CD4-positive, alpha-beta T cell (primary cell): ENCODE measurements at places on chromosomes 16 and 17. TPM values are rescaled to one million over a fixed set of nuclear protein-coding genes. Genes with fewer than 3 reads are reported as not detected.

KIF2B gene
- not detected for total RNA-seq

DNA sequence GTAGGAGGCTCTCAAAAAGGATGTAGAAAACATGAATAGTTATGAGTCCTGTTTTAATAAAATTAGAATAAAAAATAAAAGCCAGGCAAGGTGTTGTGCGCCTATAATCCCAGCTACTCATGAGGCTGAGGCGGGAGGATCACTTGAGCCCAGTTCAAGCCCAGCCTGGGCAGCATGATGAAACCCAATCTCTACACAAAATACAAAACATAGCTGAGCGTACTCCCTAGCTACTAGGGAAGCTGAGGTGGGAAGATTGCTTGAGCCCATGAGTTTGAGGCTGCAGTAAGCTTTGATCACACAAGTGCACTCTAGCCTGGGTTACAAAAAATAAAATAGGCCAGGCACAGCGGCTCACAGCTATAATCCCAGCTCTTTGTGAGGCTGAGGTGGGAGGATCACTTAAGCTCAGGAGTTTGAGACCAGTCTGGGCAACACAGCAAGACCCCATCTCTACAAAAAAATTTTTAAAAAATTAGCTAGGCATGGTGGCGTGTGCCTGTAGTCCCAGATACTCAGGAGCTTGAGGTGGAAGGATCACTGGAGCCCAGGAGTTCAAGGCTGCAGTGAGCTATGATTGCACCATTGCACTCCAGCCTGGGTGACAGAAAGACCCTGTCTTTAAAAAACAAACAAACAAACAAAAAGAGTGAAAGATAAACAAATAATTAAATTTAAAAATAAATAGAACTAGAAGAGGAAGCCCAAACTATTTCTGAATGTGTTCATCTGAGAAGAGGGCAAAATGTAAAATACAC, 17.2 kb upstream of the PRM1 start:
- DNase-seq: no peak

GRCh38 chr17:29561554-29562517, 5.0 kb downstream of the ABHD15 start:
- DNase-seq: no peak

CASKIN1 gene
- not detected for total RNA-seq

CCL3 gene
- total RNA-seq: 0.78 TPM

- DNase-seq: no peak
Measured at GRCh38 chr16:1895949-1896675, 22.1 kb downstream of the HS3ST6 start.

GRCh38 chr17:49454050-49454449, 39.4 kb upstream of the PHB1 start:
- no peak for DNase-seq

GRCh38 chr17:70520447-70520846, 351.1 kb downstream of the KCNJ2 start:
- no peak for DNase-seq

- DNase-seq: no peak
Measured at GRCh38 chr16:11681556-11681955, 13.3 kb downstream of the SNN start.

ABCA6 gene
- total RNA-seq: 0.22 TPM

GRCh38 chr17:2282297-2282873, 21.2 kb downstream of the SMG6 start:
- no peak for DNase-seq

GRCh38 chr16:9055661-9056060, 35.8 kb upstream of the HAPSTR1 start:
- DNase-seq: no peak

MYH3 gene
- 5.4 TPM for total RNA-seq

DNA sequence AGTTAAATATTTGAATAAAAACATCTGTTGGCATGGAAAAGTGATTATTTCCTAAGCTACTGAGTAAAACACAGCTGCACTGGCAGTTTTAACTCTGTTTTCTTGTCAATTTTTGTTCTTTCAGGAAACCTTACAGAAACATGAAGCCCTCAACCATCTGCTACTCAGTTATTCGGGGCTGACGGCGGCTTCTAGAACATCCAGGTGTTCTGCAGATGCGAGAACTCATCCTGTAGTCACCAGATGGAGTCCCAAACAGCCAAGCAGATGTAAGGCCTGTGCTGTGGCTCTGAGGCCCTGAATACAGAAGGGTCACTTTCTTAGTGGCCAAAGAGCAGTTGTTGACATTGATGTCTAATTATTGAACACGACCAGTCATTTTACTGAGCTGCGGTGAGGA, 15.5 kb downstream of the ARSG start:
- no peak for DNase-seq

GRCh38 chr17:57570724-57571344, 174.3 kb downstream of the CCDC182 start:
- no peak for DNase-seq

TERB1 gene
- total RNA-seq: 0.22 TPM

DNA sequence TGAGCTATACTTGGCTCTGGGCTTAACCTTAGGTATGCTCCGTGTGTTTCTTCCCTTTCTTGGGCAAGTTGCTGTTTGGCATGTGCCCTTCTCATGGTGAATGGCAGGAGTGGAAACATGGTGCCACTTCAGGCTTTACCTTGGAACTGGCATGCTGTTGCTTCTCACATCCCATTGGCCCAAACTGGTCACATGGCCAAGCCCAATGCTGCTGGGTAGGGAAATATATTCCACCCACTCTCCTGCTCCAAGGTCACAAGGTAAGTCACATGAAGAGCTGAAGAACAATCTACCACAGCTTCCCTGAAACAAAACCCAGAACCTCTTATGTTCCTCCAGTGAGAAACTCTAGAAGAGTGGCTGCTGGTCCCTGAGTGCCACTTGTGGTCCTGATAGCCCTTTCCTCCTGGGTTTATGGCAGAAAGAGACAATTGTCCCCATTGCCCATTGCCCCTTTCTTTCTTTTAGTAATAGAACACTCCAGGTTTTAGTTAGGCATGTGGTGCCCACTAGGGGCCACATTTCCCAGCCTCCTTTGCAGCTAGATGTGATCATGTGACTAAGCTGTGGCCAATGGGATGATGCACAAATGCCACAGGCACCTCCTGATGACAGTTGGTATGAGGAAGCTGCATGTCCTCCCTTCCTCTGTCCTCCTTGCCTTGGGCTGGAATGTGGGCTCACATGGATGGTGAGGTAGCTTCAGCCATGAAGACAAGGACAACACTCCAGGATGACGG, 50.3 kb downstream of the MEOX1 start:
- no peak for DNase-seq

CLDN6 gene
- not detected for total RNA-seq

PSMD12 gene
- total RNA-seq: 49.3 TPM

GRCh38 chr16:51941412-51941811, 605.5 kb downstream of the TOX3 start:
- no peak for DNase-seq

GRCh38 chr17:4543557-4544026, 11.6 kb downstream of the MYBBP1A start:
- no peak for DNase-seq

GRCh38 chr16:4684058-4684715, 9.2 kb upstream of the NUDT16L1 start:
- DNase-seq: no peak

ZNF469 gene
- total RNA-seq: 0.75 TPM

CX3CL1 gene
- total RNA-seq: not detected

TMEM219 gene
- total RNA-seq: 56.9 TPM

- DNase-seq: no peak
Measured at GRCh38 chr17:3630781-3631180, 5.3 kb downstream of the SHPK start.

GRCh38 chr16:57600952-57601580, 27.4 kb upstream of the ADGRG1 start:
- DNase-seq: no peak

DNA sequence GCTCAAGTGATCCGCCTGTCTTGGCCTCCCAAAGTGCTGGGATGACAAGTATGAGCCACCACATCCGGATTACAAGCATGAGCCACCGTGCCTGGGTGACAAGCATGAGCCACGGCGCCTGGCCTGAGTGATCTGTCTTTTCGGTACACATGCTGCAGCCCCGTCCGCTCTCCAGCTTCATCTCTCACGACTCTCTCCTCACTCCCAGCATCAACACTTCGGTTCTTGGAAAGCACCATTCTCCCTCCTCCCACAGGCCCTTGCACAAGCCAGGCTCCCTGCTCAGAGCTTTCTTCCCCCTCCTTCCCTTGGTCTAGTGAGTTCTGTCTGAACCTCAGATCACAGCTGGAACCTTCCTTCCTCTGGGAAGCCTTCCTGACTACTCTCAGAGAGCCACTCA, 6.5 kb upstream of the NCBP3 start:
- DNase-seq: no peak

KRT20 gene
- not detected for total RNA-seq

- no peak for DNase-seq
Measured at GRCh38 chr16:11303405-11304138, 22.4 kb upstream of the PRM1 start.

GRCh38 chr17:58508341-58509067, 5.9 kb downstream of the MTMR4 start:
- no peak for DNase-seq

DNA sequence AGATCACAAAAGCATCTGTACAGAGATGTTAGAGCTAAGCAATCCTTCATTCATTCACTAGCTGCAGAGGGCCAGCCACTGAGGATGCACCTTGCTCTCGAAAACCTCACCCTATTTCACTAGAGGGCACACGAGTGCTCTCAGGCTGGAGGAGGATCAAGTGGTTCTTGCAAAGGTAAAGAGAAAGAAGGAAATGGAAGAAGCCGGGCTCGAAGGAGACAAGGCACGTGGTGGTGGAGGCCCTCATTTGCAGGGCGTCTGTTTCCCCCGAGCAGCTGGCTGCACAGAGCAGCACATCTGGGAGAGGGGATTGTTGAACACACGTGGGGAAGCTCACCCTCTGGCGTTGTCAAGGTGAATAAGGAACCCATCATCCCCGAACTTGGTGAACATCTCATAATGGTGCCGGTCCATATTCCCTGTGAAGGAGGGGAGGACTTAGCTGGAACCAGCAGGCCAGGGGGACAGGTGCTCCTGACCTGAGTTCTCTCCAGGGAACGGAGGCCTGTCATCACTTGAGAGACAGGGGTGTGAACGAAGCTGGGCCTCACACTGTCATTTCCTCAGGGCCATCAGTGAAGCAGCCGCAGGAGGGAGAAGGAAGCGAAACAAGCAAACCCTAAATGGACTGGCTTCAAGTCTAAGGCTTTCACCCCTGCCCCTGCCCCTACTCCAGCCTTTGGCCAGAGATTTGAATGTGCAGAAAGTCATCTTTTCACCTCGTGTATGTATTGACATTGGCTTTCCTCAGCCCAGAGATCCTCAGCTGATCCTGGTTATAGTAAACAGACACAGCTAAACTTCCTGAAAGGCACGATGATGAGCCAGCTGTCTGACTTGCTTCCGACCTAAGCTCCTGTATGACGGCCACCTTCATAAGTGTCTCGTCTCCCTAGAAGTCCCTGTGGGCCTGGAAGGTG, 27.6 kb downstream of the PRKAR1A start:
- DNase-seq: no peak

STAC2 gene
- total RNA-seq: not detected

VPS25 gene
- 45.7 TPM for total RNA-seq

UBB gene
- total RNA-seq: 647 TPM

- DNase-seq: no peak
Measured at GRCh38 chr16:67021321-67021720, 7.6 kb upstream of the CBFB start.

GRCh38 chr16:67666032-67666551, 458 bp downstream of the ENKD1 start:
- DNase-seq: no peak

- no peak for DNase-seq
Measured at GRCh38 chr16:1184156-1184868, 31.4 kb downstream of the CACNA1H start.

DNA sequence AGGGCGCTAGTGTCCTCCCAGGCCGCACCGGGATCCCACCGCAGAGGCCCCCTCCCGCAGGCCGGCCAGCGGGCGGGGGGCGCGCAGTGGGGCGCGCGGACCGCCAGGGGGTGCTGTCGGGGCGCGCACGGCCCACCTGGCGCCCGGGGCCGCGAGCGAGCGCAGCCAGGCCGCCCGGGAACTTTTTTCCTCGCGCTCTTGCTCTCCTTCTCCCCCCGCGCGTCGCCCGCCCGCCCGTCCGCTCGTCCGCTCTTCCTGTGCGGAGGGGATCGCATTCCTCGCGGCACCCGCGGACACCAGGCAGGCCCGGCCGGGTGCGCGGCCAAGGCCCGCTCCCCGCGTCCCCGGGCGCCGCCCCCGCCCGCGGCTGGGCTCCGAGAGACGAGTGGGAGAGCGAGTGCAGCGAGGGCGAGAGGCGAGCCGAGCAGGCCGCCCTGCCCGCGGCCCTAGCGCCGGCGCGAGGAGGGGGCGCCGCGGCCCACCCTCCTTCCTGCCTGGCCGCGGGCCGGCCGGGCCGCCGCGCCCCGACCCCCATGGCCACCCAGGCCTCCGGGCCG, at the start of gene RAI1:
Gene RAI1 (plus strand): TSS at position 272 of the 557 bp plus-strand sequence. CDS start 111,491 bp downstream, outside the sequence.
- peak; percentile 51 for DNase-seq
